Activated CD8-positive, alpha-beta T cell treated with anti-CD3 and anti-CD28 coated beads, Interleukin-2, amount 10 ng/mL, durations not matched to agents 7 days and 5 days (primary cell): ENCODE measurements at places on chromosomes 3 and 15.

- no peak for DNase-seq
These were observed 9.5 kb upstream of the KNSTRN start for GRCh38 chr15:40372981-40373380.

GRCh38 chr15:65833501-65834205 is 35.6 kb upstream of the RAB11A start:
- DNase-seq = no peak

- DNase-seq = no peak
These were observed 56.8 kb downstream of the PHLDB2 start for GRCh38 chr3:111915905-111916304.

GRCh38 chr3:36562945-36563344 is 182.6 kb downstream of the STAC start:
- DNase-seq = no peak

DNA sequence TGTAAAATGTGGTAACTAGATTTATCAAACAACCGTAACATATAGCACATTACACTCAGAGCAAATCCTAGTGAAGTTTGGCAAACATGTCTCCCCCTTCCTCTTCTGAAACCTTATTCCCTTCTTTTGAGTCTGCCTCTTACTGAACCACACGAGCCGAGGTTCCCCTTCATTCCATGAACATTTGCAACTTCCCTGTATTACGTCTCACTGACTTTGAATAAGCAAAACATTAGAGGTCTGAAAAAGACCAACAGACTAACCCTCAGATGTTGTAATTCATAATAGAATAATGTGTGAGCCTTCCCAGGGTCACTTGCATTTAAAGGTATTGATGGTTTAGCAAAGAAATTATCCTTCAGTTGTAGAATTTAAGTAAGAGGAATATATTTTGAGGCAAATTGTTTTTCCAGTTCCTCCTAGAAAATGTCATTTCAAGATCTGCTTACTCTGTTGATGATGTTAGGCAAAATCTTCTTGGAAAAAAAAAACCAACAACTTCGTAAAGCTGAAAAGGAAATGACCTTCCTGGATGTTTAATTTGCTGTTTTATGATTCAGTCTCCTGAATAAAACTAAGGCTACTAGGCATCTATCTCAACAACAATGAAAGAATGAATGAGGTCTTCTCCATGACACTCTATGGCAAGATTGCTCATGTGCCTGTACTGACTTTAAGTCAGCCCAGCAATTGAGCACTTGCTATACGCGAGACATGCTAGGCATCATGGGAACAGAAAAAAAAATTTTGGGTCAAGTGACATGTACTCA is 296.9 kb upstream of the NECTIN3 start:
- no peak for DNase-seq

DNA sequence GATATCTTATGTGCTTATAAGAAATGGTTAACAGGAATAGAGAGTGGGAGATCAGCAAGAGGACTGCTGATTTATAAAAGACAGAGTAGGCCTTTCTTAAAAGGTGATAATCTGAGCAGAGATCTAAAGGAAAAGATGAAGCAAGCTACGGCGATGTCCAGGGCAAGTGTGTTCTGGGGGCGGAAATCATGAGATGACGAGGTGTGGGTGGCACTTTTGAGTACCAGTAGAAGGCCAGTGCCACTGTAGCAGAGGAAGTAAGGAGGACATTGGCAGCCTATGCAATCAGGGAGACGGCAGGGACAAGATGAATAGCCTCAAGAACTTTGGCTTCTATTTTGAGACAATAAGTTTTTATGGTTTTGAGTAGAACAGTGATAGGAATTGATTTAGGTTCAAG is 492.4 kb downstream of the FHIT start:
- no peak for DNase-seq

- DNase-seq = peak; percentile 85
These were observed 788 bp upstream of the WDR73 start for GRCh38 chr15:84654689-84655453.

DNA sequence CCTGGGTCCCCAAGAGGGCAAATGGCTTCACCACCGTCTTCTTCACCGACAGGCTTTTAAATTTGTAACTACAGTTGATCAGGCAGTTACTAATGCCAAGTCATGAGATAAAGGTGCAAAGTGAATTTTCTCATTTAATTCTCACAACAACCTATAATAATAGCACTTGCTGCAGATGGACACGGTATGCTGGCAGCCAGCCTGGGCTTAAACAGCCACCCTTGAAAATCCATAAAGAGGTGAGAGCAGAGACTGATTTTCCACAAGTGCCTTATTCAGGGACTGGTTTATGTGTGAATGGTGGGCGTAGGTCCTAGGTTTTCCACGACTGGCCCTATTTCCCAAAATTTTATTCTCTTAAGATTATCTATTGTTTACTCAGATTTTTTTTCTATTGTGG is 117.8 kb downstream of the RAB11A start:
- no peak for DNase-seq

- no peak for DNase-seq
These were observed 66.0 kb downstream of the FLNB start for GRCh38 chr3:58074116-58074715.

GRCh38 chr3:42159706-42160472 is 68.7 kb downstream of the TRAK1 start:
- DNase-seq = peak; percentile 78

- DNase-seq = no peak
These were observed 46.1 kb downstream of the ZFAND6 start for GRCh38 chr15:80105595-80105994.

GRCh38 chr15:55526559-55527036 is 18.6 kb upstream of the DNAAF4 start:
- DNase-seq = peak; percentile 31

DNA sequence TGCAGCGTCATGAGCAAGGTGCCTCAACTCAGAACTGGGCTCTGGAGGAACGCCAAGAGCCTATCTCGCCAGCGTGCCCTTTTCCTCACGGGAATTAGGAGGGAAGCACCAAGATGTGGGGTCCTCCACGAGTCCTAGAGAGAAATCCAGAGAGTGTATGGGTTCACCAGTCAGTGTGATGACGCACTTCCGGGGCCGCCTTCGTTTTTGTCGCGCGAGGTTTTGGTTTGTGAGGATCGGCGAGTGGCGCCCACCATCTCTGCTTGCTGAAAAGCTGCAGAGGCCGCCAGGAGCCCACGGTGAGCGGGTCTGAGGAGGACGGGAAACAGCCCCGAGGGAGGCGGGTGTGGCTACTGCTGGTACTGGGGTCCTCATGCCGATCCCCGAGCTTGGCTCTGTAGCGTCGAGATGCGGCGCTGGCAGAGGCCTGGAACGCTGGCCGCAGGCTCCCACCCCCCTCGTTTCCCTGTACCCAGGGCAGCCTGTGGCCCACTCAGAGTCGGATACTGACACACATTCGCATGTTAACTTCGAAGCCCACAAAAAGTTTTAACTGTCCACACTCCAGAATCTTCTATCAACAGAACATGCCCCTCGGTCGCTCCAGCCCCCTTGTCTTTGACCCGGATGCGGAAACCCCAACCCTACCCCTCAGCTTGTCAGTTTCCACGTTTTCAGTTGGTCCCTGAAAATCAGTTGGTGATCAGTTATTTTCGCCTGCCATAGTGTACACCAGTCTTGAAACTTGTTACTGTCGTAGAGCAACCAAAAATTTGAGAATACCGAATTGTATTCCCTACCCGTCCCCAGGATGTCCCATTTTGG is 30.4 kb downstream of the ZNF662 start:
- no peak for DNase-seq

- no peak for DNase-seq
These were observed 62.6 kb downstream of the EIF4E3 start for GRCh38 chr3:71662568-71662967.

- no peak for DNase-seq
These were observed 25.9 kb downstream of the MYO9A start for GRCh38 chr15:72092006-72092405.
